Omental fat pad (tissue), 4 donors: ENCODE measurements at places on chromosomes 4 and X. TPM values are rescaled to one million over a fixed set of nuclear protein-coding genes. Genes with fewer than 3 reads are reported as not detected.

DNAAF6 gene
- total RNA-seq: not detected

BCLAF3 gene
- 5.4 TPM for total RNA-seq

NWD2 gene
- total RNA-seq: 2.0 TPM

DNA sequence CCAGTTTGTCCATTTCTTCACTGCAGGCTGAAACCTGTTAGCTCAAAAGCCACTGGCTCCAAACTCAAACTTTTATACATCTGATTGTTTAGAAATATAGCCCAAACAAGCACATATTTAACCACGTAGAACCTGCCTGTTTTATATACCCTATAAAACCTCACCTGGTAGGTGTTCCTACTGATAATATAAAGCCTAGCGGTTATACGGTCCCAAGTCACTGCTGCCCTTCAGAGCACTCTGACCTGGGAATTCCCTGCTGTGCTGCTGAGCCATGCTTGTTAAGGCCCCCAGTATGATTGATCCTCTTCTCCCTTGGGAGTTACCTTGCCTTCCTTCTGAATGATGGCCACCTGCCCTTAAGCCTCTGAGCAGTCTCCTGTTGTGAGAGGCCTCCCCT is 432.8 kb upstream of the LCORL start:
- DNase-seq: no peak

DNA sequence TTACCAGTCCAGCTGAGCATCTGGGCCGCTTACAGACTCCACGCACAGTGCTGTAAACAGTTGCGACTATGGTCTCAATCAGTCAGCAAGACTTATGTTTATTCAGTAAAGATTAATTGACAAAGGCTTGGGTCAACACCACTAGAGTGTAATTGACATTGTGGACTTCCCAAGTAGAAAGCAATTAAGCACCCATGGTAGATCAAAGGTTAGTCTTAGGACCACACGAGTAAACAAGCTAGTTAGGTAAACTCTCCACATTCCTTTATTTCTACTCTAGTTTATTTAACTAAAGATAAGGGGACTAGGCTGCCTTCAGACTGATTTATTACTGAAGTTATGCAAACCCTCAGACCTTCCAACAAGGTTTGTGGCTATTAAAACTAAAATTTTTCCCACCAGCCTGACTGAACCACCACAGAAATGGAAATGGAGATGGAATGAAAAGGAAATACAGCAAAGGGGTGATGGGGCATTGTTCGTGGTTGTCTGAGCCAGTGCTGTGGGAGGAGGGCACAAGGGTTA is 44.2 kb downstream of the MTHFD2L start:
- no peak for DNase-seq

DNA sequence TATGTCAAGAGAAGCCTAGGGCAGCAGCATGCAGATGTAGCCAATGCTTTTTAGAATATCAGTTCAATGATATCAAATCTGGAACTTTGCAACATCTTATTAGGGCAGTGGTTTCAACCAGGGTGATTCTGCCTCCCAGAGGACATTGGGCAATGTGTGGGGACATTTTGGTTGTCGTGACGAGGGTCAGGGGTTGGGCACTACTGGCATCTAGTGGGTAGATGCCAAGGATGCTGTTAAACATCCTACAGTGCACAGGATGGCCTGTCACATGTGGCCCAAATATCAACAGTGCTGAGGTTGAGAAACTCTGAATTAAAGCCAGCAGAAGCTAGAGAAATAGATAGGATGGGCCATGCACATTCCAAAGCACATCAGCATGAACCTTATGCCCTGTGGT is 152.3 kb downstream of the AMELX start:
- no peak for DNase-seq

- no peak for DNase-seq
Measured at GRCh38 chr4:48307528-48307927, 33.8 kb upstream of the SLAIN2 start.

DNA sequence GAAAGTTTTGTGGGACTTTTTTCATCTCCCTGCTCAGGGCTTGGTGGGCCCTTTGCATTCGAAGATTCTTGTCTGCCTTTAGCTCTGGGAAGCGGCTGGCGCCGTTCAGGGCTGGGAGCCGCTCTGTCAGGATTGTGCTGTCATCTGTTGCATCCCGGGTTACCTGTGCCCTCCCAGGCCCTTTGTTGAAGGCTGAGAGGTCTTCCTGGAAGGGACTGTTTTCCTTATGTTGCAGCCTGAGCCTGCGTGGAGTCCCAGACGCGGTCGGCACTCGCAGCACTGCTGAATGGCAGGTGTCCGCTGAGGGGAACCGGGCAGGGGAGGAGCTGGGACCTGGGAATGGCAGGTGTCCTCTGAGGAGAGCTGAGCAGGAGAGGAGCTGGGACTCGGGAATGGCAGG is 15.9 kb downstream of the RGS12 start:
- DNase-seq: no peak

DNA sequence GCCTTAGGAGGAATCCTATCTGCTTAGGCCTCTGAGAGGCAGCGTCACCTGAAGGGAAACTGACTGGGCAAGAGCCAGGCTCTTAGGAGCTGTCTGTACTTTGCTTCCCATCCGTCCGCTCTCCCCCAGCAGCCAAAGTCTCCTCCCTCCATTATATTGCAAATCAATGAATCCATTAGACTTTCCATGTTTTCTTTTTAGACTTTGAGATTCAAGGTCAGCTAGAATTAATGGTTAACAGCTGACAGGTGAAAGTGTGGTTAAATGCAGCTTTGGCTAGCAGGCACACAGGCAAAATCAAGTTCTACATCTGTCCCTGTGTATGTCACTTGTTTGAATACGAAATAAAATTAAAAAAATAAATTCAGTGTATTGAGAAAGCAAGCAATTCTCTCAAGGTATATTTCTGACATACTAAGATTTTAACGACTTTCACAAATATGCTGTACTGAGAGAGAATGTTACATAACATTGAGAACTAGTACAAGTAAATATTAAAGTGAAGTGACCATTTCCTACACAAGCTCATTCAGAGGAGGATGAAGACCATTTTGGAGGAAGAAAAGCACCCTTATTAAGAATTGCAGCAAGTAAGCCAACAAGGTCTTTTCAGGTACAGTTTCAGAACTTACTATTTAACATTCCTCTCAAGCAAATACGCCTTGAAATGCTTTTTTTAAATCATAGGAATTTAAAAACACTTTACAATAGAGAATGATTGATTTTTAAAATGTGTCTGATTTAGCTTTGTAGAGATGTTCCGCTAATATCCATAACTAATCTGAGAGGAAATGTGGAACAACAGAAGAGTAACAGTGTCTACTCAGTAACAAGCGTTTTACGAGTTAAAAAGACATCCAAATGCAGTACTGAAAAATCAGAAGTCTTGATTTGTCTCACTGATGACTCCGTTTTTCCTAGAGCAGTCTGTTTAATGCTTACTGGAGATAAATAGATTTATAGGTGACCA is at the start of gene F11:
Gene F11 (plus strand): TSS at position 507 of the 970 bp plus-strand sequence. CDS start 948 bp downstream, outside the sequence.
- DNase-seq: no peak

GRCh38 chr4:11739992-11740391 is 311.3 kb upstream of the HS3ST1 start:
- DNase-seq: no peak

DNA sequence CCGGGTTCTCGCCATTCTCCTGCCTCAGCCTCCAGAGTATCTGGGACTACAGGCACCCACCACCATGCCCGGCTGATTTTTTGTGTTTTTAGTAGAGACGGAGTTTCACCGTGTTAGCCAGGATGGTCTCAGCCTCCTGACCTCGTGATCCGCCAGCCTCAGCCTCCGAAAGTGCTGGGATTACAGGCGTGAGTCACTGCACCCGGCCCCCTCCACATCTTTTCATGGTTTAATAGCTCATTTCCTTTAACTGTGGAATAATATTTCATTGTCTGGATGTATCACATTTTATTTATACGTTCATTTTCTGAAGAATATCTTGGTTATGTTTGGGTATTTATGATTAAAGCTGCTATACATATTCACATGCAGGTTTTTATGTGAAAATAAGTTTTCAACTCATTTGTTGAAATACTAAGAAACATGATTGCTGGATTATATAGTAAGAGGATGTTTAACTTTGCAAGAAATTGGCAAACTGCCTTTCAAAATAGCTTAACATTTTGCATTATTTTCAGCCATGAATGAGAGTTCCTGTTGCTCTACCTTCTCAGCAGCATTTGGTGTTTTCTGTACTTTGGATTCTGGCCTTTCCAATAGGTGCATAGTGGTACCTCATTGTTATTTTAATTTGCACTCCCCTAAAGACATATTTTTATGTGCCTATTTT is 591.9 kb downstream of the TECRL start:
- DNase-seq: no peak

- DNase-seq: no peak
Measured at GRCh38 chr4:141409556-141409955, 188.9 kb downstream of the ZNF330 start.

DNA sequence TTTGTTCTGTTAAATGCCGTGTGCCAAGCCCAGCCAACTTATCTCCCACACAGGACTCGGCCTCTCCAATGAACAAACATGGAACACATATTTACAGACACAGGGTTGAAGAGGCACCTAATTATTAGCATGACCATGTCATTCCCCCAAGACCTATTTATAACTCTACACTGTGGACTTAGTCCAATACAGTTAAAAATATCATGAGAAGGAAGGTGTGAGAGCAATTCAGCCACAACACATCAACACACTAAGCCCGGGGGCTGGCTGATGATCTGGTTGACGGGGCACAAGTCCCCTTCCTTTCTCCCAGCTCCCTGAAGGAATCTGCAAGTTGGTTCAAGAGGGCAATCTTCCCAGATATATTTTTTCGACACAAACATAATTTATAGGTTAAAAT is 28.1 kb downstream of the MANBA start:
- no peak for DNase-seq

- DNase-seq: no peak
Measured at GRCh38 chrX:51024106-51024696, 113.7 kb downstream of the BMP15 start.

DNA sequence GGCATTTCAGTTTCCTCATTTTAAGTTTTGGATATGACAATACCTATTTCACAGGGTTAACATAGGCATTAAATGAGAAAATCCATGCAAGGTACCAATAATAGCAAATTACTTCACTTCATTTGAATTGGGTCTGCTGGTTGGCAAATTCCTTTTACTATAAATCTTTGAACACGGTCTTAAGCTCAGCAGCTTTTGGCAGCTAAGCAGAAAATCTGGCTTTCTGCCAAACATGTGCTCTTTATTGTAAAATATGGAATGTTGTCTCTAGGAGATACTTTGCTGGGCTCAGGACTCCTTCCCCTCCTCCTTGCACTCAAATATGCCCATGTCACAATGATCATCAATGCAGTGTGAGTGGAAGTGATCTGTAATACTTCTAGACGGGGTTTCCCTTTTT is 16.8 kb upstream of the DMP1 start:
- no peak for DNase-seq

- DNase-seq: no peak
Measured at GRCh38 chr4:39469429-39470077, 10.7 kb downstream of the LIAS start.
